Stimulated activated CD8-positive, alpha-beta memory T cell treated with anti-CD3 and anti-CD28 coated beads, Interleukin-7, amount 100 ng/mL, for 1 hour (primary cell): ENCODE measurements at places on chromosomes 2 and 18.

DNA sequence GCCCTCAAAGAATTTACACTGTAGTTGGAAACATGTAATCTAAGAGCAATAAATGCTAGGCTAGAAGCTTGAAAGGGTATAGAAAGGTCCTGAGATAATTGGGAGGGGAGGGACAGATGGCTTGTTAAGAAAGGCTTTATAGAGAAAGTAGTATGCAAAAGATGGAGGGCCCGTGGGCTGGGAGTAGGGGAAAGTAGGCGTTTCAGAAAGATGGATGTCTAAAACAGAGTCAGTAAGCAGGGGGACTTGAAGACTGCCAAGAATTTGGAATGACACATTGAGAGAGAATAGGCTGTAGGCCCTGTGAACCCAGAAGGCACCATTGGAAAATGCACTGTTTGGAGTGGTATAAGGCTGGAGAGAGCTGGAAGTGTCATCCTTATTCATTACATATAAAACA, 822 bp downstream of the PSMG2 start:
- DNase-seq: no peak

DNA sequence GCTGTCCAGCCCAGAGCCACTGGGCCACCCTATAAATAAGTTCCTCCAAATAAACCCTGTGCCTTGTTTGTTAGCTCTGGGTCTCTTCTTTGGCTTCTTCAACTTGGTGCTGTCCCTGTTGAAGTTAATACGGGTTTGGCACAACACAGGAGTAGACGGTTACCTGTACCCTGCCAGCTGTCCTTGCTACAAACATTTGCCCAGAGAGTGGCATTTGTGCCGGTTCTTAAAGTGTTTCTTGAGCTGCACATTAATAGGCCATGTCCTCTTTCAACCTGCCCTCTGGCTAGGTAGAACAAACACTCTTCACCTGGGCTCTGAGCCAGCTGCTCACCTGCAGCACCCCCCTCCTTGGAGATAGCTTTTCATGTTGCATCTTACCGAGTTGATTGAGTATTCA, 139.2 kb downstream of the NEDD4L start:
- no peak for DNase-seq

DNA sequence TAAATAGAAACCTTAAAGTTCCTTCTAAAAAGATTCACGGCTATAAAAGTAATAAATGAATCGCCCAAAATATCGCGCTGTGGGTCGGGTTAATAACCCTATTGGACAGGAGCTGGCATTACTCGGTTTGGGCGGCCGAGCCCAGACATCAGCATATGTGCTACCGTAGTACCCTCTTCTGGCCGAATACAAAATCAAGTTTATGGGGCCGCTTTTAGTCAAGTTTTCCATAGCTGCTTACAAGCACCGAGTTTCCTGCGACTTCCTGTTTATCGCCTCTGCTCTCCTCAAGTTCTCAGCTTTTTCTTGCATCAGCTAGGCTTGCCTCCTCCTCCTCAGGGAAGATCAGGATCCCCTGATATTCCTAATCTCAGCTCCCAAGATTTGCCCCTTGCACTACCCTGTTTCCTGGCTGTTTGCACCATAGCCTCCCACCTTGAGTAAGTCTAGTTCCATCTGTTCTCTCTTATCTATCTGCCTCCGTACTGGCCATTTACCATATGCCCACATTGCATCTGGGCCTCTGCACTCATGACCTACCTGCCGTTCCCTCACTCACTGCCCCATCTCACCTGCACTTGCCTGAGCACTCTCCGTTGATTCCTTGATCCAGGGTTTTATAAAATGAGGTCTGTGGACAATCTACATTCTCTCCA, 56.1 kb downstream of the SLC35F5 start:
- no peak for DNase-seq

DNA sequence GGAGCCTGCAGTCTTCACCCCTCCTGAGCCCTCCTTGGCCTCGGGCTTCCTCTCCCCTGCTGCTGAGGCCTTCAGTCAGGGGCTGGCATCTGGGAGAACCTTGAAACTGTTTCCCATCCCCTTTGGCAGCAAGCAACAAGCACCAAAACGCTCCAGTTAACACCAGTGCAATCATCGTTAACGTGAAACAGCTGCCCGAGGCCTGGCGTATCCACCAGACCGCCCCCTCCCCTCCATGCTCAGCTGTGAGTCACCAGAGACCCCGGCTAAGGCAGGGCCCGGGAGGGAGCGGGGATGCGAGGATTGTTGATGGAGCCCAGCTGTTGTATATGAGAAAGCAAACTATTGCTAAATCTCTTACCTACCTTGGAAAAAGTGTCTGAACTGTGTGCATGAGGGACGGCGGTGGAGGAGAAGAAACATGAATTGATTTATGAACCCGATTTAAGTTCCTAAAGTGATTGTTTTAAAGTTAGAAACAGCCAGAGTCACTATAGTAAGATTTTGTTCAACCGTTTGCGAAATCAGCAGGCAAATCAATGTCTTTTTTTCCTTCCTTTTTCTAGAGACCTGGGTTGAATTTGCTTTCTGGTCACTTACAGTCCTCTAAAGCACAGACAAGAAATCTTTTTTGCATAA, 5.2 kb downstream of the ZFP36L2 start:
- no peak for DNase-seq

DNA sequence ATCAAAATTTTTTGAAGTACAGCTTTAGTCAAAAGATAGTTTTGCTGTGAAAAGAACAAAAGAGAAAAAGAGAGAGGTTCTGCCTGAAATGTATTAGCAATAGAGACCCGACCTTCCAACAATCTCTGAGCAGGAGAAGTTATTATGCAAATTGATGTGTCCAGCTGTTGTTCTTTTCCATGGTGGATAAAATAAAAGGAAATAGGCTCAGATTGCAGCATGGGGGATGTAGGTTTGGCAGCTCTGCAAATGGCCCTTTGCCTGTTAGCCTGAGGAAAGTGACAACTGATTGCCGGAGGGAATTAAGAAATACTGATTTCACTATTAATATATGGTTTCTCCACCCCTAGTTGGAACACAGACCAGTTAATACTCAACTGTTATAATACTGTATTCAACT, 1283.2 kb upstream of the NXPH2 start:
- DNase-seq: no peak

GRCh38 chr2:108560241-108560811, 26.1 kb downstream of the LIMS1 start:
- no peak for DNase-seq

GRCh38 chr2:56240210-56240609, 56.4 kb downstream of the CCDC85A start:
- DNase-seq: no peak

GRCh38 chr2:99348173-99348572, 11.0 kb downstream of the EIF5B start:
- DNase-seq: no peak

DNA sequence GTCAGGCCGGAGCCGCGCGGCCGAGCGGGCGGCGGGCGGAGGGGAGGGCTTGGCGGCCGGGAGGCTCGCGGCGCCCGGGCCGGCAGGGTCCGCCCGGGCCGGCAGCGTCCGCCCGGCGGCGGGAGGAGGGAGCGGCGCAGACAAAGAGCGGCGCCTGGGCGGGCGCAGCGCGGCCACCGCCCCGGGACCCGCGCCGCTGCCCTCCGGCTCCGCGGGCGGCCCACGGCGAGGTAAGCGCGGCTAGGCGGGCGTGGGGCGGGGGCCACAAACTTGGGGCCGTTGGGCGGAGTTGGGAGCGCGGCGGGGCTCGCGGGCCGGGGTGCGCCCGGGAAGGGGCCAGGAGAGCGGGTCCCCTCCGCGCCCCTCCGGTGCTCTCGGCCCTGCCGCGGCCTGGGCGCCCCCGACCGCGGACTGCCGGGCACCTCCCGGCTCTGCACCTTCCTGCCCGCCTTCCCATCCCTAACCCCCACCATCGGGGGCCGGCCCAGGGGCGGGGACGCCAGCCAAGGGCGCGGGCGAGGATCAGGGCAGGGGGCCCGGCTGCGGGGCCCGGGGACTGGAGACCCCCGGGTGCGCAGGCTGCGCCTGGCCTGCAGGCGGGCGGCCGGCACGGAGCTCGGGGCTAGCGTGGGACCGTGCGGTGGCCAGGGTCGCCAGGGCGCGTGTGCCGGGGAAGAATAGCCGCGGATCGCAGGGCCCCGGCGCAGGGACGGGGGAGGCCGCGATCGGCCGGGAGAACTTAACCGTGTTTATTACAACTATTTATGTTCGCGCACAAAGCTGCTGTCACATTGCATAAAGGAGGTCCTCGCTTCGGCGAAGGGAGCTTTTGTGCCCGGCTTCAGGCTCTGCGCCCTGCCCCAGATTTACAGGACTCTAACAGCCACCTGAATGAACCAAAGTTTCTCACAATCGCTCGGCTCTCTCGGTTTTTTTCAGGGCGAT, at the start of gene NCK2:
Gene NCK2 (plus strand): TSS at position 4 of the 945 bp plus-strand sequence. CDS start 110,152 bp downstream, outside the sequence.
- DNase-seq: no peak

DNA sequence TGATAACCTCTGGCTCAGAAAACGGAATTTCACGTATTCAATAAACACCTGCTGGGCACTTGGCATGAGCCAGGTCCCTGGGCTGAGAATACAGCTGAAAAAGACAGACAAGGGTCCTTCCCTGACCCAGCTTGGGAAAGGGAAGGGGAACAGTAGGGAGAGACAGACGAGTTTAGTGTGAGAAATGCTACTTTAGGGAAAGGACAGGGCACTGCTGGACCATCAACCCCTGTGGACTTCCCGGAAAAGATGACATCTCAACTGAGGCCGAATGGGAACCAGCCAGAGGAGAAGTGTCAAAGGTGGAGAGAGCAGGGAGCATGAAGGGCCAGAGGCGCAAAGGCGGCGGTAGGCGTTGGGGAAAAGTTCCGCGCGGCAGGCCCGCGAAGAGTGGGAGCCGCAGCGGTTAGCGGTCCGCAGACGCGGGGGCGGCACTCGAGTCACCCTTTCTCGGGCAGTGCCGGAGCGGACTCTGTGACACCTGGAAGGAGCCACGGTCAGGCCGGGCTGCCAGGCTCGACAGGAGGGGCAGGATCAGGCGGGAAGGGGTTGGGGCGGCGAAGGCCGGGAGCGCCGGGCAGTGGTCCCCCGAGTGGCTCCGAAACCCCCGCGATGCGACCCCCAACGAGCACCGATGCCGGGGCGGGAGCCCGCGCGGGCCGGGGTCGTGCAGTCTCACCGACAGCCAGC, 519 bp downstream of the TEX261 start:
- DNase-seq: no peak

DNA sequence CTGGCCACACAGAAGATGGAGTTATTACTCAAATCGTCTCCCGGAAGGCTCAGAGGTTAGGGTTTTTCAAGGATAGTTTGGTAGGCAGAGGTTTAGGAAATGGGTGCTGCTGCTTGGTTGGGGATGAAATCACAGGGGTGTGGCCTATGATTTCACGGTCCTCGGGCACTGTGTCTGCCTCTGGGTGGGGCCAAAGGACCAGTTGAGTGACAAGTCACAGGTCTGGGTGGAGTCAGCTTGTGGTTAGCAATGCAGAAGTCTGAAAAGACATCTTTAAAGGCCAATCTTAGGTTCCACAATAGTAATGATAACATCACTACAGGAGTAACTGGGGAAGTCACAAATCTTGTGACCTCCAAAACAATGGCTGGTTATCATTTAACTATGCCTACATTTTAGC, 387.8 kb downstream of the ZNF521 start:
- DNase-seq: no peak

DNA sequence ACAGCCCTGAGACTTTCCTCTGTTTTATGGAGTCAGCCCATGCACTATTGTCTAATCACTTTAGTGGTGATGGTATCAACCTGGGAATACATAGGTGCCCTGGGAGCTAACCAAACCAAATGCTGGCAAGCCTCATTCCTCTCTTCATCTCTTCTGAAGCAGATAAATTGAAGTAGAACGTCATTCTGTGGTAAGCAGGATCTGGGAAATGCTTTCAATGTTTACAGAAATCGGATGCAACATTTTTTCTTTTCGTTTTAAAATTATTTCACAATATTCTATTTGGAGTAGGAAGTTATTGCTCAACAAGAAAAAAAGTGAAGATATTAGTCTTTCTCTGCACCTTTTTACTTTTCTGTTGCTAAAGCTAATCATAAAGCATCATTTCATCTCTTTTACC, 114.2 kb downstream of the RBMS1 start:
- no peak for DNase-seq

DNA sequence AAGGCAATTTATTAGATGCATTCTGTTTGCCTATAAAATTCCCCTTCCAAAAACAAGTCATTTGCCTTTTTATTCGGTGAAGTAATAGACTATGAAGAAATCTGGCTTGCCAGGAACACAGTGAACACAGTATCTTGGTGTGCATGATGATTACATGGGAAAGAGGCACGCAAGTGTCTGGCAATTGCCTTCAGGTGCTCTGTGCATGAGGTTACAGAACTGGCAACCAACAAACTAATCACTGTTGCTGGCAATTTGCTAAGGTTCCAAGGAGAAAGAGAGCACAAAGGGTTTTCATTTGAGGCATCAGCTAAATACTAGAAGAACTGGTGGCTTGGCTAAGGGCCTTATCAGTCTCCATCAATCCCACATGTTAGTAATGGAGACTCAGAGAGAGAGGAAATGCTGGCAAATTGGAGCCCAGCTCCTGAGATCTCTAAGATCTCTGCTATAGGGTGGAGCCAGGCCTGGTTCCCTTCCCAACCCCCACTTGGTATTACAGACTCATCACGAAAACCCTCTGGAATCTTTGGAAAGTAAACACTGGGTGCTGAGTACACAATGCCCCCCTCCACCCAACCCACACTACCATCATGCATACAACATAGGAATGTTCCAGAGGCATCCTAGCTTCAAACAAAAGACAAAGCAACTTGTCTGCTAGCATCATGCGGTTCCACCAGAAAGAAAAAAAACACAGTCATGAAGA, 10.4 kb downstream of the RNF152 start:
- DNase-seq: no peak

- no peak for DNase-seq
Measured at GRCh38 chr2:122856696-122857095, 1101.2 kb downstream of the TSN start.

- no peak for DNase-seq
Measured at GRCh38 chr2:240251848-240252190, 111.4 kb upstream of the OTOS start.

DNA sequence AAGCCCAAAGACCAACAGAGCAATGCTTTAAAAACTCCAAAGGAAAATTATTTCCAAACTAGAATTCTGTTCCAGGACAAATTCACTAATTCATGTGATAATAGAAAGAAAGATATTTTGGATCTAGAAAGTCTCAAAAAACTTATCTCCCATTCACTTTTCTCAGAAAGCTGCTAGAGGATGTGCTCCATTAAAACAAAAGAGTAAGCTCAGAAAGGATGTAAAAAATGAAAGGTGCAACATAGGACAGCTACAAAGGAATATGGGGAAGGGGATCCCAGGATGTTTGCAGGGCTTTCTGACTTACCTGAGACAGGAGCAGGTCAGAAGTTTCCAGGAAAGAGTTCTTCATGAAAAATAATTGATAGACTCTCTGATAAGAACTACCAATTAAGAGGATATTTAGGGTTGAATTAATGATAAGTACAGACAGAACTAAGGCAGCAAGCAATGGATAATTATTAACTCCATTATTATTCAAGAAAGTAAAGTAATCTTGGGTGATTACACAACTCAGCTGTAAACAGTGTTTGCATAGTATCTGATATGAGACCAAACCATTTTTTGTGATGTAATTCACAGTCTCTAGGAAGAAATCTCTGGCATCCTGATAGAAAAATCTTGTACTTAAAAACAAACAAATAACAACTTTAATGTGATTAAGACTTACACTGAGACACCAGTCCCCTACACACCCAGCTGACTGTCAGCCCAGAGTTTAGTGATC, 20.9 kb downstream of the LYG1 start:
- DNase-seq: no peak
